Daoy (cell line): ENCODE measurements at places on chromosomes 1 and 21.

DNA sequence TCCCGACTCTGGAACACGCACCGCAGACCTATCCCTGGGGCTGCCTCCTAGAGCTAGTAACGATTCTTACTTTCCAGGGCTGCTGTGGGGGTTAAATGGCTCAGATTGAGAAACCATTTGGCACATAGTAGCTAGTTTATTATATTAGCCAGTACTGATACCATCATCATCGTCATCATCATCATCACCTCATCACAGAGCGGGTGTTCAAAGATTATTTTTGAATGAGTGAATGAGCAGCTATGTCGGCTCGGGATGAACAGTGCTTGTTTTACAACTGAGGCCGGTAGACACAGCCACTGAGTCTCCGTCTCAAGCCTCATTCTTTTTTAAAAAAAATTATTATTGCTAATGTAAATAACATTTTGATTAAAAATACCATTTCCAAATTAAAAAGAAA lies 13.5 kb upstream of the AJAP1 start:
- DNase-seq = no peak

- DNase-seq = peak; percentile 21
Observed at GRCh38 chr1:8510041-8510823, 192.3 kb downstream of the SLC45A1 start.

- no peak for DNase-seq
Observed at GRCh38 chr1:156177919-156178654, 15.8 kb upstream of the SLC25A44 start.

DNA sequence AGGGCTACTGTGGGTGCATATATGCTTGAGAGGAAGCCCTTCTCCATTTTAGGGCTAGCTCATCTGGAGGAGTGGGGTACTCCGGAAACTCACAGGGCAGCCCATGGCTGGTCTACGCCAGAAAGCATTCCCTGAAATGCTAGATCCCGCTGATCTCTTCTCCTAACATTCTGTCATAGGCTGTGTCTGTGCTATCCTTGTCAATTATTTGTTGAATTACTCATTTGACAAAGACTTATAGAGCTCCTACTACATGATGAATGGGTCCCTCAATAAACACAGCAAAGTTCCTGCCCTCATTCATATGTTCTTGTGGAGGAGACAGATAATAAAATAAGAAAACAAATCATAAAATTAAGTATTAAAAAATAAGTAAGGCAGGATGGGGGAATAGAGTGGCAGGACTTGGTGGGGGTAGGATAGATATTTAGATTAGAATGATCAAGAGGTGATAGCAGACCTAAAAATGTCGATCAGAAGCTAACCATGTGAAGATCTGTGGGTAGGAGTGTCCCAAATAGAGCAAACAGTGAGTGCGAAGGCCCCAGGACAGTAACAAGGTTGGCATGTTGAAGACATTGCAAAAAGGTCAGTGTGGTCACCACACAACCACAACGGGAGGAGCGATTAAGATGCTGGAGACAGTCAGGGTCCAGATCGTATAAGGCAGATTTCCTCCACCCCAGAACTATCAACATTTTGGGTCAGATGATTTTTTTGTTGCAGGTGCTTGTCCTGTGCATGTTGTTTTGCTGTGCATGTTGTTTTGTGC lies 13.2 kb downstream of the NGF start:
- DNase-seq = no peak

GRCh38 chr1:119861547-119861946 lies 34.8 kb downstream of the ADAM30 start:
- DNase-seq = no peak
